ENCODE measurements at places on chromosomes 12 and 14. TPM values are rescaled to one million over a fixed set of nuclear protein-coding genes. Genes with fewer than 3 reads are reported as not detected.

BICDL1 gene
- total RNA-seq: 18.6 TPM

GALNT16 gene
- 6.8 TPM for total RNA-seq

CMKLR1 gene
- total RNA-seq: not detected

ETFBKMT gene
- 0.87 TPM for total RNA-seq

KLRC3 gene
- not detected for total RNA-seq

P2RX2 gene
- total RNA-seq: 2.8 TPM

RERGL gene
- total RNA-seq: not detected

TMEM52B gene
- not detected for total RNA-seq

AKAP5 gene
- total RNA-seq: 1.3 TPM

SRRM4 gene
- 0.44 TPM for total RNA-seq

RHEBL1 gene
- 2.1 TPM for total RNA-seq

NRL gene
- 1.9 TPM for total RNA-seq

PZP gene
- total RNA-seq: not detected

DAD1 gene
- total RNA-seq: 213 TPM

NGB gene
- not detected for total RNA-seq

STON2 gene
- total RNA-seq: 17.6 TPM

DDX51 gene
- total RNA-seq: 34.5 TPM

RAPGEF3 gene
- total RNA-seq: 11.4 TPM

SLC22A17 gene
- 74.6 TPM for total RNA-seq

SIX6 gene
- not detected for total RNA-seq

LRP1 gene
- 74.5 TPM for total RNA-seq

TROAP gene
- 60.5 TPM for total RNA-seq

LRRC10 gene
- not detected for total RNA-seq

GLIPR1L1 gene
- 1.3 TPM for total RNA-seq

TPH2 gene
- not detected for total RNA-seq

C12orf42 gene
- total RNA-seq: 0.27 TPM

BHLHE41 gene
- total RNA-seq: 0.11 TPM

NELL2 gene
- 5.5 TPM for total RNA-seq

IL26 gene
- total RNA-seq: not detected

ACTN1 gene
- 190 TPM for total RNA-seq

IFNG-AS1 gene
- total RNA-seq: not detected

CLEC6A gene
- not detected for total RNA-seq

ESR2 gene
- total RNA-seq: 0.20 TPM

SERPINA10 gene
- total RNA-seq: not detected

RNU4-1 gene
- 2,533 TPM for total RNA-seq

SLC5A8 gene
- total RNA-seq: not detected

P2RX4 gene
- 21.3 TPM for total RNA-seq

ETFRF1 gene
- 9.7 TPM for total RNA-seq
